Stimulated activated CD4-positive, alpha-beta T cell treated with anti-CD3 and anti-CD28 coated beads, Interleukin-4, amount 100 ng/mL, for 24 hours (primary cell): ENCODE measurements at places on chromosomes 13 and 19.

DNA sequence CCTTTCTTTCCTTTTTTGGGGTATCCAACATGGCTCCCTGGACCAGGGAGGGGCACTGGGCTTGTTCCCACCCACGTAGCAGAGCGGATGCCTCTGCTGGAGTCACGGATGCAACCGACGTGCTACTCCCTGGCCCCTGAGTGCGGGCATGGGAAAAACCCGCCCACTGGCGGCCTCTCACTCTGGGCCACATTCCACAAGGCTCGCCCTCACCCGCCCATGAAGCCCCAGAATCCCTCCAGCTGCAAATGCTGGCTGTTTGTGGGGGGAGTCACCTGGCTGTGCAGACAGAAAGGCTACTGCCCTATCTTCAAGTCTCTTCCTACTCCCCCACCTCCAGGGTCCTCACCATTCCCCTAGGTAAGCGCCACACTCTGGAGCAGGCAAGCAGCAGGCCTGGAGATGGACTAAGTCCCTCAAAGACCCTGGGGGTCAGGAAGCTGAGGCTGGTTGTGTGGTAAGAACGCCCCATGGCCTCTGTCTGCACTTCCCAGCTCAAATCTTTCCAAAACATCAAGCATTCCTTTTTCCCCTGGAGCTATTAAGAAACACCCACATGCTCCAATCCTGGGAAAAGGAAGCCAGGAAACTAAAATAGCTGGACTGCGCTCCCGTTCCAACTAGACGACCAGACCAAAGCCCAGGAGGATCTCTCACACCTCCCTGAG, 17.9 kb upstream of the EPHX3 start:
- DNase-seq = no peak

- DNase-seq = no peak
These were observed 8.1 kb downstream of the DGKH start for GRCh38 chr13:42056583-42056982.

GRCh38 chr19:33702606-33703437, 81.1 kb downstream of the CHST8 start:
- no peak for DNase-seq

GRCh38 chr19:48993175-48994034, at the start of the genes GYS1 and RUVBL2:
Gene GYS1 (minus strand): TSS chr19:48993309. CDS start chr19:48993112, 197 bp downstream.
Gene RUVBL2 (plus strand): TSS chr19:48993887. CDS start chr19:48993912, 25 bp downstream.
- DNase-seq = peak; percentile 99

GRCh38 chr13:37752146-37752545, 117.4 kb downstream of the TRPC4 start:
- DNase-seq = no peak

- DNase-seq = no peak
These were observed 191.1 kb downstream of the RGCC start for GRCh38 chr13:41648314-41648935.

DNA sequence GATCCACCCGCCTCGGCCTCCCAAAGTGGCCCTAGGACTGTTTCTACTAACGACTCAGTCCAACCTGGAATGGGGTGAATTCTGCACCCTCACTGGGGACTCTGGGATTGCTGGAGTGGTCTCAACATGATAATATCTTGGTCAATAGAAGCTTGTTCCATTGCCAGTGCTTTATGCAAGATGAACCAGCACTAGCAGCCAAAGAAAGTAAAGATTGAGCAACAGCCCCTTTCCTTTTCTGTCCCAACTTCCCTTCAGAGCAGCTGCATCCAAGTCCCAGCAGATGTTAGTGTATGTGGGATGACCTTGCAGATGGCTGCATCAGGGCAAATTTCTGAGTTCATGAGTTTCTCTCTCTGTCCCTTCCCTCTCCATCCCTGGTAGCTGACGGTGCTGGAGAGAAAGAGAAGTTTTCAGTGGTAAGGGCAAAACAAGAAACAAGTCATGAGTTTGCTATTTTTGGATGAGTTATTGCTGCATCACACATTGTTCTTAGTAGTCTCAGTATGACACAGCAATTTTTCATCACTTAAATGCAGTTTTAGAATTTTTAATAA, 183.6 kb upstream of the EDNRB start:
- DNase-seq = no peak

DNA sequence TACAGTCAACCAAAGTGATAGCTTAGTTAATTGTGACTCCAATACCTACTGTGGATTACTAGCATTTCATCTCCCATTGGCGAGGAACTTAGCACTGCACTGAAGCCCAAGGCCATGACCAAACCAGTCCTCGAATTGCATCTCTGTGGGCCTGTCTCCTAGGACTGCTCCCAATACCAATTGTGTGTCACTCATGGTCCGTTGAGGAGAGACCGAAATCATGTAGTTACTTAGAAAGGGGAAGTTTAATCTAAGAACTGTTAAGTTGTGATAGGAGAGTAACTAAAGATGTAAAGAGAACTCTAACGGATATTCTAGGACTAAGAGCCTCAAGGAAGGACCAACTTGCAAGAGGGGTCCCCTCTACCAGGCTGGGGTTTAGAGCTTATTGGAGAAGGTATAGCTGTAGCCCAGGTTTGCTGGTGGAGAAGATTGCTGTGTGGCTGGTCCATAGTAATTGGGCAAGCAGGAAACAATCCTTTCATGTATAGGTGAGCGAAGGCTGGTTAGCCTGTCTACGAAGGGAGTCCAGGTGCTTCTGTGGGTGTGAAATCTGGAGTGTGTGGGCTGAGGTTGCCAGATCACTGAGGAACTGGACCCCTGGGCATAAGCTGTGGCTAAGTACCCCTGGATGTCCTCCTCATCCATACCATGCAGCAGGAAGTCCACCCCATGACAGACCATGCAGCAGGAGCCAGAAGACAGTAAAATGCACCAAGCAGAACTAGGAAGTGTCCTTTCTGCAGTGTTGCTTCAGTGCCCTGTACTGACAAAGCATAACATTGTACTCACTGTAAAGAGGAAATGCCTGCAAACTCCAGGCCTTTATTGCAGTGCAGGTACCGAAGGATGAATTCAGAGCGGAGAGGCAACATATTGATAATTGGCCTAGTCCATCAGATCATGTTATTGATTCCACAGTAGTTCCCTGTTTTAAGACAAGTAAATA, 30.8 kb downstream of the DNAJC3 start:
- no peak for DNase-seq

GRCh38 chr13:112066624-112067004, 335 bp upstream of the SOX1 start:
- DNase-seq = peak; percentile 39

GRCh38 chr13:95185851-95186250, 115.4 kb downstream of the ABCC4 start:
- peak; percentile 33 for DNase-seq

GRCh38 chr13:112639521-112639920, 50.3 kb upstream of the ATP11A start:
- DNase-seq = no peak

DNA sequence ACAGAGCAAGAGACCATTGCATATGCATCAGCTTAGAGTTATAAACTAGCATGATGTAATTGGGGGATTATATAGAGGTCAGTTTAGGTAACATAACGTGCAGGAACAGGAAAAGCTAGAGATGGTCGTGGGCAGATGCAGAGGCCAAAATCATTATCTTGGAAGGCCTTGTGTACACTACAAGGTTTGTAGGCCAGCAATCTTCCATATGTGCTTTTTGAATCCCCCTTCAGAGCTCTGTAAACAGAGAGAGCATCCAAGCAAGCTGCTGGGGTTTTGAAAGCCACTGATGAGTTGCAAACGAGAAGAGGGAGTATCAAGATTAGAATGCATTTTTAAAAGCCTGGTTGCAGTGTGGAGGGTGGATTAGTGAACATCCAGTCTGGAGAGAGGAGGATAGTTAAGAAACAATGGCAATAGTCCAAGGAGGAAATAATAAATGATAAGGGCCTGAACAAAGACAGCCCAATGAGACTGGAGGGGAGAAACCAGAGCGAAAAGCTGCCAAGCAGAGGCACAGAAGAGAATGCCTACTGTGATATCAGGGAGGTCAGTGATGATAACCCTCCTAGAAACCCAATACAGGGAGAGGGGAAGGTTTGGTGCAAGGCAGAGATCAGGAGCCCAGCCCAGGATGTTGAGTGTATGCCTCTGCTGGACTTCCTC, 109.6 kb downstream of the ZAR1L start:
- no peak for DNase-seq

DNA sequence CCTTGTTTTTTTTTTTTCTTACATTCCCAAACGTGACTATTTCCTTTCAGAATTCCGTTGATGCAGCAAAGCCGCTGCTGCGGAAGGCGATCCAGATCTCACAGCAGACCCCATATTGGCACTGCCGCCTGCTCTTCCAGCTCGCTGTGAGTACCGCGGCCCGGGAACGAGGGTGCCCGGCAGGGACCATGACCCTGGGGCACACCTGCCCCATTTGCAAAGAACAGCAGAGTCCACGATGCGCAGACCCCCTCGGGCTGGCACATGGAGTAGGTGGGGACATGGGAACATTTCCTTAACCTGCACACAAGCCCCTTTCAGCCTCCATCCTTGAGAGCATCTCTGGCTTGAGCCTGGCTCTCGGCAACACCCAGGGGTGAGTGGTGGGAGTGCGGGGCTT, 16.5 kb downstream of the MAU2 start:
- DNase-seq = no peak
